ENCODE measurements at places on chromosomes 5 and 9. TPM values are rescaled to one million over a fixed set of nuclear protein-coding genes. Genes with fewer than 3 reads are reported as not detected.

The SHLD3 gene
- polyA plus RNA-seq: 3.2 TPM

The FAM81B gene
- polyA plus RNA-seq: 5.9 TPM

The FBXO38 gene
- polyA plus RNA-seq: 39.8 TPM

The BTNL8 gene
- 0.34 TPM for polyA plus RNA-seq

The IL9 gene
- not detected for polyA plus RNA-seq

All from renal pelvis (tissue), 12 donors.